Left ventricle myocardium inferior (tissue), 1 donor: ENCODE measurements at places on chromosomes 7 and 10. TPM values are rescaled to one million over a fixed set of nuclear protein-coding genes. Genes with fewer than 3 reads are reported as not detected.

DNA sequence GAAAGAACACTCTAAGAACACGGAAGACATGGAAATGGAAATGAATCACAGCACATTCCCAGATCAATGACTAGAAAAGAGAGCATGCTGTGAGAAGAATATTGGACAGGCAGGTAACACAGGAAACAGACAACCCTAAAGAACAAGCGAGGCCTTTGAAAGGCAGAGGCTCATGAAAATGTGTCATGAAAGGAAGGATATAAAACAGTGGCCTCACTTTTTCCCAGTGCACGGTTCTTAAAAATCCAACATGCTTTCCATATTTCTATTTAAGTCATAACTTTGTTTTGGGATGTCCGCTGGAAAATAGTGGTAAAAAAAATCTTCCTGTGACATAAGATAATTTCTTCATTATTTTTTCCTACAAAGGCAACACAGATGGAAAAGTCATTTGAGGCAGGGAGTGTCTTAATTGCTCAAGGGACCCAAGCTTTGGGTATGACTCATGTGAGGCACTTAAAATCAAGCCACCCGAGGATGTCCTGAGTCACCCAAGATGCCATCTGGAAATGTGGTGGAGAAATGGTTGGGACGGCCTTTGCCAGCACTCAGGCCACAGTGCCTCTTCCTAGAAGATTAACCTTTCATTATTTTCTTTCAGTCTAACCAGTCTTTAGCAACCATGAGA, 17.0 kb downstream of the ITIH5 start:
- no peak for DNase-seq

Gene PSMA2
- 77.7 TPM for total RNA-seq

DNA sequence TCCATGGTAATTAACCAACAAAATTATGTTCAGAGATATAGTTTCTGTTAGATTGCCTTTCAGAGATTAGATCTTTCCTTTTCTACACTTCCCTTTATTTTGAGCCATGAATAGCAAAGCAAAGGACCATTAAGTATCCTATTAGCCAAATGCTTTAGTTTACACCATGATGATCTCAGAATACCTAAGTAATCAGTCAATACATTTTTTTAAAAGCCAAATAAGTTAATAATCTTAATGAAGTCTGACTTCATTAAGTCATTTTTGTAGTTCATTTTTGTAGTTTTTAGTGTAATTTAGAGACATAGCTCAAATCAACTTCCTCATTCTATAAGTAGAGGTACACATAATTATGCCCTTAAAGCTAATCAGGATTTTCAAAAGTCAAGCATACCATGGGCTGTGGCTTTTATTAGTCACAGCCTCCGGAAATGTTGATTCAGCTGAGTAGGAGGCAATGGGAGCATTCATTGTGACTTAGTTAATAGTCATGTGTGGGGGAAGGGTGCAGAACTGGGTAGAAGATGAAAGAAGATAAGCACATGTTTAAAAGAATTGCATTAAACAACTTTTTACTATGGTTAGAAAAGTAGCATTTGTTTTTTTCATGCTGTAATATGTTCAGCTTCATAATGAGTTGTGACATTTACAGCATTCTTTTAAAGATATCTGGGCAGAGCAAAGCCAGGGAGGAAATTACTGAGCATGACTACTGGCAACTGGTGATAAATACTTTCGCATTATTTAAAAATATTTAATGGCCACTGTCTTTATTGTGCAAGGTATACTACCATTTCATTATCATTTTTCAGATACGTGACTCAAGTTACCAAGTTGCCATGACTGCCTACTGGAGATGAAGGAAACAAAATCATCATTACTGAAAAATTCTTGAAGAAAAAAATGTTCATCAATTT, 57.3 kb upstream of the CCDC71L start:
- no peak for DNase-seq

DNA sequence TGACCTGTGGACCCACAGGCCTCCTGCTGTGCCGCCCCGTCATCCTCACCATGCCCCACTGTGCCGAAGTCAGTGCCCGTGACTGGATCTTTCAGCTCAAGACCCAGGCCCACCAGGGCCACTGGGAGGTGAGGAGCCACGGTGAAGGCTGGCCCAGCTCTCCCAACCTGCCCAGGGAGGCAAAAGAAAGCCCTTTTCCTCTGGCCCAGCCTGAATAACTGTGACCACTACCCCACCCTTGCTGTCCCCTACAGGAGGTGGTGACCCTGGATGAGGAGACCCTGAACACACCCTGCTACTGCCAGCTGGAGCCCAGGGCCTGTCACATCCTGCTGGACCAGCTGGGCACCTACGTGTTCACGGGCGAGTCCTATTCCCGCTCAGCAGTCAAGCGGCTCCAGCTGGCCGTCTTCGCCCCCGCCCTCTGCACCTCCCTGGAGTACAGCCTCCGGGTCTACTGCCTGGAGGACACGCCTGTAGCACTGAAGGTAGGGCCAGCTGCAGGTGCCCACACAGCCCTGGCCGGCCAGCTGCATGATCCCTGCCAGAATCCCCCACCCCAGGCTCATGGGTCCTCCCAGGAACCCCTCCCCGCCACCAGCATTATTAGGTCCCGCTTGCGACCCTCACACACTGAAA, 25.5 kb upstream of the SLC29A3 start:
- DNase-seq: no peak

Gene NRCAM
- 0.14 TPM for total RNA-seq

DNA sequence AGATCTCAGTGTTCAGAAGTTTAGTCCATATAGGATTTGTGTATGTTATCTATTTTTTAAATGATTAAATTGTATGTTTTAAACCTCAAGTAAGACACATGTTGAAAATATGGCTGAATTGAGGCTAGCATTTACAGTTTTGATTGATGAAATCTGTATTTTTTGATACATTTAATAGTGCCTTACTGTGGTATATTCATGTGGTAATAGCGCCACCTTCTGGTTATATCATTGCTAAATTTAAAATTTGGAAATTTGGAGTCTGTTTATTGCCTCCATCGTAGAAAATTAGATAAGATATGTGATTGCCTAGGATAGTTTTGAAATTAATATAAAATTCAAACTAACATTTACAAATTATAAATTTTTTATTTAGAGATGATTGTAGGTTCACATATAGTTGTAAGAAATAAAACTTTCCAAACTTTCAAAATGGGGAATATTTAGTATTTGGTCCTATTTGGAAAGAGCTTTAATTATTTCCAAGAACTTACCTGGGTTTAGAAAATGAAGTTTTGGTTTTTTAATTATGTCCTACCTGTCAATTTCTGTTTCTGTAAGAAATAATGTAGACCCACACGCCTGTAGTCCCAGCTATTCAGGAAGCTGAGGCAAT, 19.1 kb upstream of the ARMS2 start:
- no peak for DNase-seq

Gene LIPF
- total RNA-seq: not detected

Gene ADAMTS14
- 0.47 TPM for total RNA-seq

Gene C10orf62
- total RNA-seq: 1.5 TPM

GRCh38 chr7:96833676-96834453, 124.2 kb upstream of the SEM1 start:
- DNase-seq: no peak

DNA sequence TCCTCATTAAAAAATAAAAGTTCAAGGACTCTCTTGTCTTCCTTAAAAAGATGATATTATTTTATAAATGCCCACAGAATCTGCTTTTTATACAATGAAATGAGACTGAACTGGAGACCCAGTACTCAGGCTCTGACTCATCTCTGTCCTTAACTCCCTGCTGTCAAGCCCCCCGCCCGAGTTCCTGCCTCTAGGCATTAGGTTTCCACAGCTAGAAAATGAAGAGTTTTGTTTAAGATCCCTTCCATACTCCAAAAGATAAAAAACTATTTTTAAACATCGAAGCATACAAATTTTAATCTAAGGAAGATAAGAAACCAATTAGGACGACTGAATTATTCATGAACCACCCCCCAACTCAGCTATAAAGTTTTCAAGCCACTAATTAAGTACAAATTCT, 97.7 kb upstream of the FEZF1 start:
- DNase-seq: no peak

Gene NCOA4
- total RNA-seq: 270 TPM
